Vagina (tissue), 2 donors: ENCODE measurements at places on chromosomes 5 and 9. TPM values are rescaled to one million over a fixed set of nuclear protein-coding genes. Genes with fewer than 3 reads are reported as not detected.

Gene DENND4C
- 92.3 TPM for total RNA-seq

Gene APBB3
- 16.7 TPM for total RNA-seq

Gene MARCHF3
- 2.0 TPM for total RNA-seq

Gene SPAG8
- not detected for total RNA-seq

Gene IRX4
- 26.8 TPM for total RNA-seq

Gene OMD
- total RNA-seq: 10.3 TPM

Gene CORO2A
- total RNA-seq: 17.4 TPM

Gene LCN9
- not detected for total RNA-seq

Gene CCL21
- total RNA-seq: 174 TPM

Gene GHR
- total RNA-seq: 16.7 TPM

Gene GABRA6
- total RNA-seq: not detected

Gene PCDHA7
- 0.49 TPM for total RNA-seq

Gene SEMA5A
- 9.3 TPM for total RNA-seq

Gene KIF27
- total RNA-seq: 6.1 TPM

Gene FLT4
- 20.9 TPM for total RNA-seq

Gene TMEM174
- total RNA-seq: not detected

Gene LMX1B
- not detected for total RNA-seq

Gene ZNF883
- total RNA-seq: 0.98 TPM

Gene AIF1L
- total RNA-seq: 16.2 TPM

Gene ARL14EPL
- total RNA-seq: not detected

Gene CYSRT1
- total RNA-seq: 24.3 TPM

Gene KIF4B
- not detected for total RNA-seq

Gene ISL1
- total RNA-seq: 25.0 TPM

Gene GABRG2
- 0.74 TPM for total RNA-seq

Gene ABCA1
- 30.7 TPM for total RNA-seq
